ENCODE measurements at places on chromosomes 11 and 22.

GRCh38 chr11:14644226-14645014 lies 816 bp downstream of the PDE3B start:
- no peak for DNase-seq

DNA sequence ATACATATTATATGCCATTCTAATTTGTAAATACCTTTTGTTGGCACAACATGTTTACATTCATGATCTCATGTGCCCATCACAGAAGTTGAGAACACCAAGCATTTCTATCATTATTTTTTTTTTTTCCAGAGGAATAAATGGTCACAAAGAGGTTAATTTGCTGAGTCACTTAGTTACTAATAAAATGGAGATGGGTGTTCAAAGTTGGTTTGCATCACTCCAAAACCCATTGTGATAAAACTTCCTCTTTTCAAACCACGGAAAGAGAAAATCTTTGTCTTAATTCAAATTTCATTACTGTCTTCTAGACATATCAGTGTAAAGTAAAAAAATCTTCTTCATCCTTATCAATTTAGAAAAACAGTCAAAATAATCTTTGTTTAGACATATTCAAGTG lies 636.8 kb upstream of the CCDC179 start:
- no peak for DNase-seq

DNA sequence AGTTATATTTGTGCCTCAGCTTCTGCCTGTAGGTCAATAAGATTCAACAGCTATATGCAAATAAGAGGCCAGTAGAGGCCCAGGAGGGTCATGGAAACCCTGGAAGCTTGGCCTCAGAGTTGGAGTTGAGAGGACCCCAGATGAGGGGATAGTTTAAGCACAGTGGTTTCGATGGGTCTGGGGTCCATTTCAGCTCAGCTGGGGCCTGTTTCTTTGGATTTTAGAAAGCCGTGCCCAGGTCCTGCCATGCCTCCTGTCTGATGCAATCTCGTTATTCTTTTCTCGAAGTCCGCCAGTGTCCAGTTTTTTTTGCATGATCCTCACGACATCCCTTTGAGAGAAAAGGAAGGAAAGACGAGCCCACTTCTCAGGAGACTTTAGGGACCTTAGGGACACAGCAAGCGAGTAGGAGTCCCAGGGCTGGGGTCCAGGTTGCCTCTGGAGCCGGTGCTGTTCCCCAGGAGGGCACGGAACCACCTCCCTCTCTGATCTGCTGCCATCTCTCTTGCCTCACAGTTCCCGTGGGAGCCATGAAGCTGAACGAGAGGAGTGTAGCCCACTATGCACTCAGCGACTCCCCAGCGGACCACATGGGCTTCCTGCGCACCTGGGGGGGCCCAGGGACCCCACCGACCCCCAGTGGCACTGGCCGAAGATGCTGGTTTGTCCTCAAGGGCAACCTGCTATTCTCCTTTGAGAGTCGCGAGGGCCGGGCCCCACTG lies 2.6 kb upstream of the SMDT1 start:
- DNase-seq = no peak

- DNase-seq = no peak
Measured at GRCh38 chr11:77346906-77347603, 45.6 kb upstream of the GDPD4 start.

DNA sequence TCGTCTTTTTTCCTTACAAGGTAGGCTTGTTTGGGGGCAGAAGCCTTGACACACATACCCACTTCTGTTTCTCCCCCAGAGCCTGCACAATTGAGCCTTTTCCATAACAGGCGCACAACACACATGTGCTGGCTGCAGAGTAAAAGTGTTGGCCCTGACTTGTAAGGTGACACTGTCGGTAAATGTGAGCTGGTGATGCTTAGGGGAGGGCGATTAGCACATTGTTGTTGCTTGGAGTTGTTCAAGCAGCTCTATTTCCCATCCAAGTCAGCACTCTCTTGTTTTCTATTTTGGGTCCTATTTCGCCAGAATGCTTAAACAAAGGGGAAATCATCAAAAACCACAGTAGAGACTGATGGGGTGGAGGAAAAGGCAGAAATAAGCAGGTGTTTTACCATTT lies 51.9 kb upstream of the PTPRJ start:
- no peak for DNase-seq

GRCh38 chr11:106496677-106497076 lies 419.2 kb downstream of the AASDHPPT start:
- DNase-seq = no peak

All from stimulated activated CD8-positive, alpha-beta memory T cell treated with anti-CD3 and anti-CD28 coated beads, Interleukin-4, amount 100 ng/mL, for 4 hours (primary cell).